ENCODE measurements at places on chromosomes 5 and 9. TPM values are rescaled to one million over a fixed set of nuclear protein-coding genes. Genes with fewer than 3 reads are reported as not detected.

GRCh38 chr5:141681695-141682641, at the start of gene ARAP3:
Gene ARAP3, minus strand, starts transcription at chr5:141682230. Its CDS starts 1,744 bp downstream, at chr5:141680486.
- DNase-seq, result peak; percentile 53

- DNase-seq, result peak; percentile 56
Observed at GRCh38 chr9:27726244-27727081, 153.2 kb upstream of the C9orf72 start.

The SLC25A46 gene
- 35.4 TPM for total RNA-seq

DNA sequence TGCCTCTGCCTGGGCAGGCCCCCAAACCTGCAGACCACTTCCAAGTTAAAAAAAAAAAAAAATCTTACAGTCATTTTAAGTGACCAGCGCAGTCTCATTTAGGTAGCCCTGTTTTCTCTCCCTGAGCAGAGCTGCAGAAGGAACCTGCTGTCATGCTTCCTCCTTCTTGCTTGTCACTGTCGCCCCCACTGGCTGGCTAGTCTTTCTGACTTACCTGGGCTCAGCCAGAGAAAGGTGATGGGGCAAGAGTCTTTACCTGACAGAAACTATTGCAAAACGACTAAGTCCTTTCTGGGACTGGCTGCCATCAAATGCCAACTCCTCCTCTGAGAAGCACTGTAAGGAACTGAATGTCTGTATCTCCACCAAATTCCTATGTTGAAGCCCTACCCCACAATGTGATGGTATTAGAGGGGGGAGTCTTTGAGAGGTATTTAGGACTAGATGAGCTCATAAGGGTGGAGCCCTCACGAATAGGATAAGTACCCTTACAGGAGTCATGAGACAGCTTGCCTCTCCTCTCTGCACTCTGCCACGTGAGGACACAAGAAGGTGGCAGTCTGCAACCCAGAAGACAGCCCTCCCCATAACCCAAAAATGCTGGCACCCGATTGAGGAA, 58.4 kb upstream of the SHC3 start:
- no peak for DNase-seq

DNA sequence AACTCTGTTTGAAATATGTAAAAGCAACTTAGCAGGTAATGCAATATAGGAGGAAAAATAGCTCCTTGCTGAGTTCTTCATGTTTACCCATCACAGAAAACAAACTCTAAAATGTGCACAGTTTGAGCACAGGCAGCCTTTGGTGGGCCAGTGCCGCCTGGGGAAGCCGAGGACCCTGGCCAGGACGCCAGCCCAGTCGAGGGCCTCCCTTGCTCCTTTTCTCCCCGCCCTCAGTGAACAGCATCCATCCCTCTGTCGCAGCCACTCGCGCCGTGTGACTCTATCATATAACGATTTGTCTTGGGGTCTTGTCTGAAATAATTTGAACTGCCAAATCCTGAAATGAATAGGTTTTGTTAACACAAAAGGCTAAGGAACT, 286.7 kb upstream of the IRX4 start:
- no peak for DNase-seq

GRCh38 chr9:34777666-34778065, 67.7 kb upstream of the CCL21 start:
- no peak for DNase-seq

The TYRP1 gene
- total RNA-seq, result not detected

The PFN3 gene
- not detected for total RNA-seq

- DNase-seq, result no peak
Observed at GRCh38 chr5:34009610-34010009, 1.8 kb upstream of the AMACR start.

GRCh38 chr9:118734696-118735095, 634.5 kb downstream of the BRINP1 start:
- DNase-seq, result no peak

- DNase-seq, result no peak
Observed at GRCh38 chr5:143347046-143347445, 56.4 kb downstream of the NR3C1 start.

The AFF4 gene
- 21.9 TPM for total RNA-seq

GRCh38 chr5:848671-849111, 2.1 kb downstream of the ZDHHC11 start:
- no peak for DNase-seq

GRCh38 chr5:135246923-135247795, 151.9 kb downstream of the MACROH2A1 start:
- peak; percentile 31 for DNase-seq

DNA sequence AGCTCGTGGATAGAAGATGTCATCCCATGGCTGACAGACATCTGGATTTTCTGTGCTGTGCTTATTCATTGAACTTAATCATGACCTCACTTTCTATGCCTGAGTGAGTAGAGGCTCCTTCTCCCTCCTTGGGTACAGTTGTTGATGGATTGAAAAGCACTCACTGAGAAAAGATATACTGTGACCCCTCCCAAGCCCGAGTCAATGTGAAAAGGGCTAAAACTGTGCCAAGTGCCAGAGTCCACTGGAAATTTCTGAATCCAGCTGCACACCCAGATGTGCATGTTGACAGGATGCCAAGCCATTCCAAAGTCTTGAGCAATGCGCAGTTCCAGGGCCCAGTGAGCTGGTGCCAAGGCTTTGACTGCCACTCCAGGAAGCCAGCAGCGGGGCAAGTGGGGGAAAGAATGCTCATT, 473.0 kb downstream of the NTRK2 start:
- no peak for DNase-seq

GRCh38 chr5:133494923-133495246, 117.5 kb downstream of the FSTL4 start:
- DNase-seq, result no peak

The LIFR gene
- 0.14 TPM for total RNA-seq

GRCh38 chr9:35705372-35705771, 15.6 kb upstream of the TPM2 start:
- no peak for DNase-seq

- DNase-seq, result no peak
Observed at GRCh38 chr5:12885018-12885417, 980.8 kb upstream of the CTNND2 start.

- DNase-seq, result no peak
Observed at GRCh38 chr9:83035143-83035542, 27.8 kb downstream of the RASEF start.

The RASGEF1C gene
- total RNA-seq, result not detected

- DNase-seq, result no peak
Observed at GRCh38 chr5:4048398-4048797, 452.8 kb downstream of the IRX1 start.

Measured in activated CD4-positive, alpha-beta memory T cell treated with anti-CD3 and anti-CD28 coated beads for 36 hours (primary cell).